ENCODE measurements at places on chromosomes 12 and 14. TPM values are rescaled to one million over a fixed set of nuclear protein-coding genes. Genes with fewer than 3 reads are reported as not detected.

- DNase-seq: no peak
These were observed 32.7 kb upstream of the YARS2 start for GRCh38 chr12:32788405-32788804.

- DNase-seq: no peak
These were observed 48.4 kb downstream of the GCH1 start for GRCh38 chr14:54854181-54854580.

DNA sequence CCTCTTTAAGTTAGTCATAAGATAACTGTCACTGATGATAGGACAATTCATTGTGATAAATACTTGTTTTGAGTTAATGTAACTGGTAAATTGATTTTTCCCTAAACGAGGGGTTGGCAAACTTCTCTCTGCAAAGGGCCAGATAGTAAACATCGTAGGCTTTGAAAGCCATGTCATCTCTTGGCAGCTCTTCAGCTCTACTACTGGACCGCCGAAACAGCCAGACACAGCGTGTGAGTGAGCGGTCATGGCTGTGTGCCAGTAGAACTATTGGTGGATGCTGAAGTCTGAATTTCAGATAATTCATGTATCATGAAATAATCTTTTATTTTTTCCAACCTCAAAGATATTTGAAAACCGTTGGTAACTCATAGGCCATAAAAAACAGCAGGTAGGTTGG, 9.9 kb downstream of the PIWIL1 start:
- no peak for DNase-seq

- no peak for DNase-seq
These were observed at the start of gene GALNT8 for GRCh38 chr12:4719821-4720636. Gene GALNT8, plus strand, starts transcription at chr12:4720400. Its CDS starts 278 bp downstream, at chr12:4720678.

DNA sequence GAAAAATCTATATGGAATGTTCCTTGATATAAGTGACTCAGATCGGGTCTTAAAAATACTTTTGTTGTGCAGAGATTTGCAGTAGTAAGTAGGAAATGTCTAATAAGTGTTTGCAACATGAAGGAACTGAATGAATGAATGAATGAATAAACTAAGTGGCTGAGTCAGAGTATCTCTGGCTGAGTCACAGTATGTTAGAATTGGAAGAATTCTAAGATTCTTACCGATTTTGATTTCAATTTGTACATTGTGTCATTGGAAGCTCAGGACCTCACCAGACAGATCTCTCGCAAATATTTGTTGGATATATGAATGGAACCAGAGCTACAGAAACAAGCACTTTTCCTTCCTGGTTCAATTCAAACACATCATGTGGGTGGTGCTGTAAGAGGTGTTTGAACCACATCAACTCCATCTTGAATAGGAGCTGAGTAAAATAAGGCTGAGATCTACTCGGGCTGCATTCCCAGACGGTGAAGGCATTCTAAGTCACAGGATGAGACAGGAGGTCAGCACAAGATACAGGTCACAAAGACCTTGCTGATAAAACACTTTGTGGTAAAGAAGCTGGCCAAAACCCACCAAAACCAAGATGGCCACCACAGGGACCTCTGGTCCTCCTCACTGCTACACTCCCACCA, 123.9 kb upstream of the FOXN3 start:
- no peak for DNase-seq

DNA sequence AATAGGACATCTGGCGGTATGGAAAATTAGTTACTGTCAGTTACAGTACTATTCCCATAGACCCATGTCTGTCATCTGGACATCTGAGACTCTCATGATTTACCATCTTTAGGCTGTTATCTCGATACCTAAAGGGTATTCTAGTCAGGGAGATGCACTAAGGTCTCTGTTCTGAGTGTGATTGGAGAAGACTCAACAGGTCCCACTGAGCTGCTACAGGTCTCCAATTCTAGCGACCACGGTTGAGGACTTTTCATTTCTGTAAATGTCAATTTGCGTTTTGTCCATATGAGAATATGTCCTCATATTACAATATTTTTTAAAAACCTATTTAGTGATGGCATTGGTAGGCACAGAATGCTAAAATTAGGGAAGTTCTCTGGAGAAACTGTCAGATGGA, 1160.2 kb downstream of the TMEM121 start:
- DNase-seq: no peak

- no peak for DNase-seq
These were observed 46.9 kb downstream of the HCAR2 start for GRCh38 chr12:122656298-122656697.

DNA sequence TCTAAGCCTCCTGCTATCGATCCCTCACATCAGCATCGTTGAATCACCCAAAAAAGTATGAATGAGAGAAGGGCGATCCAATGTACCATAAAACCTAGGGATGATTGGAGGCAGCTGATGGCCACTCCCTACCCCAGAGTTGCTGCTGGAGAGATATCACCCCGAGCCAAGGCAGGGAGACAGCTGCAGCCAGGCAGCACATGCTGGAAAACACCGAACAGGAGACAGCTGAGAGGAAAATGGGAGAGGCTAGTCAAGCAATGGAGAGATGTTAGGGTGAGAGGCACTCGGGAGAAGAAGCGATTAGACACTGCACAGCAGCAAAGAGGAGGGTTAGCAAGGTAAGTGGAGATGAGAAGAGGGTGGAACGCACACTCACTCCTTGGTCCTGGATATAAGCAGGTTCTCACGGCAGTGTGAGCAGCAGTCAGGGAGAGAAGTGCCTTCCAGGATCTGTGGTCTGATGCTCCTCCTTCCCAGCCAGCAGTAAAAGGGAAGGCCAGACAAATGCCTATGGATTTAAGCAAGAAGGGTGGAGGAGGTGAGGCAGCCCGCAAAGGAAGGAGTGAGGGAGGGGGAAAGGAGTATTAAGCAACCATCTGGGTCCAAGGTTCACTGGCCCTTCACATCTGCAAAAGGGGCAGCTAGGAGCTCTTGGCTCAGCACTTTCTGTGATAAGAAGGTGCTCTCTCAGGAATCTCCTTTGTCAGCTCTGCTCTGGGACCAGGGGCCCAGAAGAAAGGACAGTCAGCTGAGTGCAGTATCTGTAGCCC, at the start of gene SLC7A7:
TSS of gene SLC7A7 (minus strand) at position 495 of the 773 bp plus-strand sequence. CDS start 2,037 bp downstream, outside the sequence.
- DNase-seq: no peak

DNA sequence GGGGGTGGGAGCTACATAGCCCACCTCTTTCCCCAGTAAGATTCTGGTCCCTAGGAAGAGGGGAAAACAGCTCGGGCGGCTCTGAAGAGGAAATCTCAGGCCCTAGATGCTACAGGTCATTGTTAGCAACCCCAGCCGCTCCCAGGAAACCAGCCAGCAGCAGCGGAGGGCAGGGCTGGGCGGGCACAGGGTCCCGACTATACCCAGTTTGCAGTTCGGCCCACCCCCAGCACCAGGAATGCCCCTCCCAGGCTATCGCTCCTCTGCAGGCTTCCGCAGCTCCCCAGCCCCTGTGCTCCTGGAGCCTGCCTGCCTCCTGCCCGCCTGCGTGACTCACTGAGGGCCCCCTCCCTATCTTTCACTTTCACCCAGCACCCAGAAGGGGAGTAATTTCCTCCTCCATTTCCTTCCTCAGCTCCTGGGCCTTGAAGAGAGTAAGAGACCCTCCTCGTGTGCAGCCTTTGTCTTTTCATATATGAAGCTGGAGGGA, 27.2 kb upstream of the PNMA1 start:
- DNase-seq: peak; percentile 75

DNA sequence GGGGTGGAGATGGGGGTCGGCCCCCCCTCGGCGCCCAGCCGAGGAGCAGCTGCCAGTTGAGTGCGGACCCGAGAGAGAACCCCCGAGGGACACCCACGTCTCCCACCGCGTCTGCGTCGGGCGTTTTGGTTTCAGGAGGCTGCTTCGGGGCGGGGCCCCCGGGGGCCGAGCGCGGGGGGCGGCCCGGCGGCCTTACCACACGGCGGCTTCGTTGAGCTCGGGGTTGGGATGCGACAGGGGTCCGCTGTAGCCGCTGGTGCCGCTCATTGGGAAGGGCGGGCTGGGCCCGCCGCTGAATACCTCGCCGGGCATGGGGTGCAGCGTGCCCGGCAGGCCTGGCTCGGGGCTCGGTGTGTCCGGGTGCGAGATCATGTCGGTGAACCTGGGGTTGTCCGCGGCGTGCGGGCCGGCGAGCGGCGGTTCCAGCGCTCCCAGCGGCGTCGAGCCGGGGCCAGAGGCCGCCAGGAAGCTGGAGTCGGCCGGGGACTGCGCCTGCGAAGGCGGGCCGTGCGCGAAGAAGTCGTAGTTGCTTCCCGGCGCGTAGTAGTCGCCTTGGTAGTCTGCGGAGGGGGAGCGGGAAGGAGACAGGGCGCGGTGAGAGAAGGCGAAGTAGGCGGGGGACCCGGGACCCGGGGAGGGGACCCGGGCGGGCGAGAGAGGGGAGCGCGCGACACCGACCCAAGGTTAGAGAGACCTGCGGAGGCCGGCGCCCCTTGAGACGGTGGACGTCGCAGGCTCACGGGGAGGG, 8.5 kb downstream of the LHX5 start:
- DNase-seq: no peak

TMEM63C gene
- 1.9 TPM for total RNA-seq

GSG1 gene
- not detected for total RNA-seq

CLEC7A gene
- not detected for total RNA-seq

POLE gene
- 117 TPM for total RNA-seq
